ENCODE measurements at places on chromosomes 7 and 10.

DNA sequence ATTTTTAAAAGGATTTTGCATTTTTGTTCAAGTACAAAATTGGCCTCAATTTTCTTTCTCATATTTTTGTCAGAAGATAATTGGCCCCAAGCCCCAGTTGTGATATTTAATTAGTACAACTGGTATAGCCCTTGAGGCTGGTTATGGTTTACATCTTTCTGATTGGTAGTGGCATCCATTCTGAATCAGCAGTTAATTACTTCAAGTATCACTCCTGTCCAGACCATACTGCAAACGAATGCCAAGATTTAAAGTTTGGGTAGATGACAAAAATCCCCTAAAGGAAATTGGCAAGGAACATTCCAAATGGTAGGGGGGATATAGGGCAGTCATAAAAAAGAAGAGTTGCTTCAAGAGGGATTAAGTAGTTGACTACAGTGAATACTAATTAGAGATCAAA is 23.1 kb downstream of the MYPN start:
- no peak for DNase-seq

DNA sequence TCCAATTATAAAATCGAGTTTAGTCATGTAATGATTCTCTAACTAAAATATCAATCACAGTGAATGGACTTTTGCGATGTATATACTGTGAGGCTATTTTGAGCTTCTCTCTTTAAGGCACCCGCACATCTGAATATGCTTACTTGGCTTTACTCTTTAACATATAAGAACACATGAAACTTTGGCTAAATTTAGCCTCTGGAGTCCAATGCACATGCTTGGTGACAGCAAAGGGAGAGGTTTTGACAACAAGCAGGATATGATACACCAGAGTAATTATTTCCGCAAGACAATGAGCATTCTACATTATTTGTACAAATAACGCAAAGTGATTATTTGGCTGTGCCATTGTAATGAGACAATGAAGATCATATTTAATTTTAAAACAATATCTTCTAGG is 72.4 kb downstream of the ARID5B start:
- DNase-seq = no peak

DNA sequence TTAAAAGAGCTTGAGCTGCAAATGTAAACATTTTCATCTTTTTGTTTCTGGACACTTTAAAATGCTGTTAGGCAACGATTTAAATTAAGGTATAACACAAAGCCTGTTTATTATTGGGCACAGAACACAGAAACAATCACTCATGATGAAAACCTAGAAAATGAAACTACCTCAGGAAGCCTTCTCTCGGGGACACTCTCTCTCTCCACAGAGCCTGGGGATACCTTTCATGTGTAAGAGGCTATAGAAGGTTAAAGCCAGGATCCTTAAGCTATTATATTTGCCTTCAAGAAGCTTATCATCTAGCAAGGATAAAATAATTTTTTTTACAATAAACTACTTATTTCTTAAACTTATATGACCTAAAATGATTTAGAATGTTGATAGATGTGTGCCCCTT is 194.1 kb downstream of the SKAP2 start:
- no peak for DNase-seq

- DNase-seq = no peak
These were observed 14.8 kb upstream of the DNAJC12 start for GRCh38 chr10:67852761-67853160.

GRCh38 chr10:82811621-82812020 is 936.6 kb downstream of the NRG3 start:
- no peak for DNase-seq

- DNase-seq = no peak
These were observed 1.8 kb upstream of the CHN2 start for GRCh38 chr7:29192811-29193210.

Measured in stimulated activated CD4-positive, alpha-beta T cell treated with anti-CD3 and anti-CD28 coated beads, Interleukin-4, amount 100 ng/mL, for 24 hours (primary cell).